ENCODE measurements at places on chromosomes 5 and 9.

DNA sequence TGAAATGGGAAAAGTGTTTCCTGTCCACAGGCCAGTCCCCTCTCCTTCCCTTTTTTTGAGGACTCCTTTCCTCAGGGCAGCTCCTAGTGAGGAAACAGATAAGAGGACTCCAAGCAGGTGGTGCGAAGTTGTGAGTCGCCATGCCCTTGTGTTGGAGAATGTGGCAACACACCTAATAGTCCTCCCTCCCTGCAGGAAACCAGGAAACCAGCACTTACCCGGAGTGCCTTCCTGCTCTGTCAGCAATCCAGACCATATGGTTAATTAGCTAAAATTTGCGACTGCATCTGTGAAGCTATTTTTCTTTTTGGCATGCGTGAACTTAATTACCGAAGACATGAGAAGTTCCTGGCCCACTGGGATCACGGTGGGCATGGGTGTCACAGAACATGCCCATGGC is 69.9 kb downstream of the TRIM32 start:
- DNase-seq: no peak

GRCh38 chr5:181043285-181044092 is 3.4 kb downstream of the BTNL9 start:
- DNase-seq: no peak

- no peak for DNase-seq
Observed at GRCh38 chr5:170917113-170917512, 55.3 kb downstream of the RANBP17 start.

GRCh38 chr9:116691607-116692006 is 4.5 kb downstream of the TRIM32 start:
- no peak for DNase-seq

DNA sequence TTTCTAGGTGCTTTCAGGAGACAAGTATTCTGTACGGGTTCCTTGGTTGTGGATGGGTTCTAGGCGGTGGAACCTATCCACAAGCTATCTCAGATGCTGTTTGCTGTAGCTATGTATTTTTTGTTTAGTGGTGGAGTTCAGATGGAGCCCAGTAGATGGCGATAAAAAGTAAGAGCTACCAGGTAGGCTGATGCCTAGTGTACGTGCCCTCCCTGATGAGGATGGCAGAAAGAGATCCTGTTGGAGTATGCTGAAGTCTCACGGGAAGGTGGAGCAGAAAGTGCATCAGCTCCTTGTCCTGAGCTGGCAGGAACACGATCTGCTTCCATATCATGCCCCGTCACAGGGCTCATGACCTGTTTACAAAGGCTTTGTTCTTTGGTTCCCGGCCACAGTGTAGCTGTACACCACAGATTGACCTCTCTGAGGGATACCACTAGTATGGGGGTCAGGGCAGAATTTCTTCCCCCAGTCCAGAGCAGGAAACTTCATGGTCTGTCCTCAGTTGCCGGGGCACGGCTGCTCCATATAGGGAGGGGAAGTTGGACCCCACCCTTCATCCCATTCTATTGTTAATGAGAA is 12.6 kb upstream of the UGT3A2 start:
- peak; percentile 68 for DNase-seq

DNA sequence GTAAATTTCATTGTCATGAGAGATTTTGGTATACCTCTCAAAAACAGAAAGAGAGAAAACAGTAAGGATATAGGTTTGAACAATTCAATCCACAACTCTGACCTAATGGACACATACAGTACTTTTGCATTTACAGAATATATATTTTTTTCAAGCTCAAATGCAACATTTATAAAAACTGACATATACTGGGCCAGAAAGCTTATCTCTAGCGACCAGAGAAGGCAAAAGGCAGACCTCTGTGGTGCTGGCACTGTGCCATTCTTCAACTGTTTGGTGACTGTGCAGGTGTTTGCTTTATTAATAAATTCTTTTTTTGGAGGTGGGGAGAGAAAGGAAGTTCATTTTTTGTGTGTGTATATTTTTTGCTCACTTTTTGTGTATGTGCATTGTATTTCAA is 6.0 kb upstream of the PLAC8L1 start:
- DNase-seq: no peak

- DNase-seq: no peak
Observed at GRCh38 chr5:561408-561807, 37.2 kb upstream of the SLC9A3 start.

DNA sequence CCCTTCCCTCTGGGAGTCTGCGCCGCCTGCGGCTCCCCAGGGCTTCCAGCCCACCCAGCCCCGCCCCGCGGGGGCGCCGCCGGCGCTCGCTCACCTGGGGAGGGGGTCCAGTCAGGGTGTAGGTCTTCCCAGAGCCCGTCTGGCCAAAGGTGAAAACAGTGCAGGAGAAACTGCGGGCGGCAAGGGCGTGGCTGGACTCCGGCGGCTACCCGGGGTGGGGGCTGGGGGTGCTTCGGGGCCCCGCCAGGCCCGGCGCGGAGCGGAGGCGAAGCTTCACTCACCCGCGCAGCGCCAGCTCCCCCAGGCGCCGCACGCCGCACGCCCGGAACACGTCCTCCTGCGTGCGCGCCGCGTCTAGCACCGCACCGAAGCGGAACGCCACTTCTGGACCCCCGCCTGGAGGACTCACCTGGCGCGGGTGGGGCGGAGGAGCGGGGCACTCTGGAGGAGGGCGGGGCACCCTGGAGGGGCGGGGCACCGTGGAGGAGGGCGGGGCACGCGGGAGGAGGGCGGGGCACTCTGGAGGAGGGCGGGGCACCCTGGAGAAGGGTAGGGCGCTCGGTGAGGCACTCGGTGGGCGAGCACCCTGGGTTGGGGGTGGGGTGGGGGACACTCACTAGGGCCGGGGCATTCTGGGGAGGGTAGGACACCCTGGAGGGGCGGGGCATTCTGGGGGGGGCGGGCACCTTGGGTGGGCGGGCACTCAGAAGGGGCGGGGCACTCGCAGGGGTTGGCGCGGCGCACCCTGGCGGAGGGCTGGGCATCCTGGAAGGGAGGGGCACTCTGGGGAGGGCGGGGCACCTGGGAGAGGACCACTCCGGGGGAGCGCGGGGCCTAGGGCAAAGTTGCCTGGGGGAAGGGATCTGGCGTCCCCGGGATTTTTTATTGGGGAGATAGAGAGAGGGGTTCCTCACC is 814 bp downstream of the KIF12 start:
- DNase-seq: no peak

GRCh38 chr5:59266410-59266809 is 627.1 kb downstream of the PDE4D start:
- DNase-seq: no peak

- DNase-seq: no peak
Observed at GRCh38 chr9:18060269-18060934, 413.6 kb upstream of the ADAMTSL1 start.

DNA sequence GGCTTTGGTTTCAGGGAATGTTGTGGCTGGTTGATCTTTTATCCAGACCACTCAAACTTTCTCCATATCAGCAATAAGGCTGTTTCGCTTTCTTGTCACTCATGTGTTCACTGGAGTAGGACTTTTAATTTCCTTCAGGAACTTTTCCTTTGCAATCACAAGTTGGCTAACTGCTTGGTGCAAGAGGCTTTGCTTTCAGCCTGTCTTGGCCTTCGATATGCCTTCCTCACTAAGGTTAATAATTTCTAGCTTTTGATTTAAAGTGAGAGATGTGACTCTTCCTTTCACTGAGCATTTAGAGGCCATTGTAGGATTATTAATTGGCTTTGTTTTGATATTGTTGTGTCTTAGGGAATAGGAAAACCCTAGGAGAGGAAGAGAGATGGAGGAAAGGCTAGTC is 7.0 kb upstream of the HRCT1 start:
- DNase-seq: no peak

- no peak for DNase-seq
Observed at GRCh38 chr5:169104937-169105494, 195.9 kb downstream of the SLIT3 start.

DNA sequence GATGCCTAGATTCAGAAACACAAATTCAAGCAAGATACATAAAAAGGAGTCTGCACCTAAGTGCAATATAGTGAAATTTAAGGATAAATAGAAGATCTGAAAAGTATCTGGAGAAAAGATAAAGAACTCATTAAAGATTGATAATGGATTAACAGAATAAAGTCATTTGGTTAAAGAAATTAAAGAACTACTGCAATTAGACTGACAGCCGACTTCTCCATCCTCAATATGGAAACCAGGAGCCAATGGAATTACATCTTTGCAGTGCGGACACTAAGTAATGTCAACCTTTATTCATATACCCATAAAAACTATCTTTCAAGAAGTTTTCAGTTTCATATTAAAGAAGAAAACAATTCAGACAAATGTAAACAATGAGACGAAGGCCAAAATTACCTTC is 81.0 kb downstream of the MRPL36 start:
- no peak for DNase-seq

DNA sequence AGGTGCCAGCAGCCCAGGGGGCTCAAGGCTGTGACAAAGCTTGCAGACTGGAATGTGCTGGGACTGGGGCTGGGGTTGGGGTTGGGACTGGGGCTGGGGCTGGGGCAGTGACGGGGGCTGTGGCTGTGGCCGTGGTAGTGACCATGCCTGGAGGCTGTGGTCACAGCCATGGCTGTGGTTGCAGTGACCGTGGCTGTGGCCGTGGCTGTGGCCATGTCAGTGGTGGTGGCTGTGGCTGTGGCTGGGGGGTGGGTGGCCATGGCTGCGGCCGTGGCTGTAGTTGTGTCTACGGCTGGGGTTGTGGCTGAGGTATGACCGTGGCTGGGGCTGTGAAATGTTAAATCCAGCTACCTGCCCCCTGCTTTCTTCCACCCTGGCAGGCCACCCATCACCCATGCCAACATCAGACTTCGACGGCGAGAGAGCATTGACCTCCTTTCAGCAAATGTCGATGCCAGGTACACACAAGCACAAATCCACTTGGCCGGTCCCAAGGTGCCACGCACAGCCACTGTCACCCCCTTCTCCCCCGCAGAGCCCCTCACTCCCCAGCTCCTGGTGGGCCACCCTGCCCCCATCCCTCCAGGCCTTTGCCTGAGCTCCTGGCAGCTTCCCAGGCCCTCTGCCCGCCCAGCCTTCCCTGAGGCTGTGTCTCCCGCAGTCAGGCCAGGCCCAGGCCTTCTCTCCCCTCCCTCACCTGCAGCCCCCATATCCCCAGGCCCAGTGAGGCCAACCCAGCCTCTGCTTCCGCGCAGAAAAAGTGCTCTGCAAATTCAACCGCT is 15.3 kb downstream of the LCN9 start:
- no peak for DNase-seq

DNA sequence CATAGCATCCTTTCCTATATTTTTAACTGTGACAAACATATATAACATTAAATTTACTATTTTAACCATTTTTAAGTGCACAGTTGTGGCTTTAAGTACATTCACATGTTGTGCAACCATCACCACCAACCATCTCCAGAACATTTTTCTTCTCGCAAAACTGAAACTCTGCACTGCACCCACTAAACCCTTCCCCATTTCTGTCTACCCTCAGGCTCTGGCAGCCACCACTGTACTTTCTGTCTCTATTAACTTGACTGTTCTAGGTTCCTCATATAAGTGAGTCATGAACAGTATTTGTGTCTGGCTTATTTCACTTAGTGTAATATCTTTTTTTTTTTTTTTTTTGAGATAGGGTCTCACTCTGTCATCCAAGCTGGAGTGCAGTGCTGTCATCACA is 25.5 kb downstream of the KCNMB1 start:
- DNase-seq: no peak

- peak; percentile 4 for DNase-seq
Observed at GRCh38 chr5:41843456-41844370, 26.5 kb downstream of the OXCT1 start.

DNA sequence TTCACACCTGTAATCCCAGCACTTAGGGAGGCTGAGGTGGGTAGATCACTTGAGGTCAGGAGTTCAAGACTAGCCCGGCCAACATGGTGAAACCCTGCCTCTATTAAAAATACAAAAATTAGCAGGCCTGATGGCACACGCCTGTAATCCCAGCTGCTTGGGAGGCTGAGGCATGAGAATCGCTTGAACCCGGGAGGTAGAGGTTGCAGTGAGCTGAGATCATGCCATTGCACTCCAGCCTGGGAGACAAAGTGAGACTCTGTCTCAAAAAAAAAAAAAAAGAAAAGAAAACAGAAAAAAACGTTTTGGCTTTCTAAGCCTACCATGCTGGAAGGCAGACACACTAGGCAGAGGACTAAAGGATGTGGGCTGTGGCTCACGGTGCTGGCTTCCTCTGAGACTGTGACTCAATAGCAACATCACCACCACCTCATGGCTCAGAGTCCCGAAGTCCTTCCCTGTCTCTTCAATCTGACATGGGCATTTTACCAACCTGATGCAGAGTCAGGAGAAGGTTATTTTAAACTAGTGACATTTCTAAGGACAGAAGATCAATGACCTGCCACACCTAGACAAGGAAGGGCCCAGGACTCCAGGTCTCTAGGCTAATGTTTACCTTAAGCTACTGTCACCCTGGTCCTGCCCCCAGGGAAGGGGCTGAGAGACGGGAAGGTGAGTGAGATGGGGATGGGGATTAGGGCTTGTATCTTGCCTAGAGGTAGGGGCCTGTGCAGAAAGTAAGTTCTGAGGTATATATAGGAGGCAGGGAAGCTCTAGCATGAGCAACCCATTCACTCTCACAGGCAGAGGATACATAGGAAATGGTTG is 3.7 kb downstream of the ECSCR start:
- no peak for DNase-seq
